ENCODE measurements at places on chromosomes 11 and 22.

- no peak overlapping the region for H3K4me3 ChIP-seq
- no peaks in the 10 kb centered on the region for H3K36me3 ChIP-seq
- no peak overlapping the region for H3K27ac ChIP-seq
- H3K27me3 ChIP-seq: peaks cover 3% of the 10 kb centered on the region
- no peak for DNase-seq
- no peaks in the 10 kb centered on the region for H3K4me1 ChIP-seq
Measured at GRCh38 chr11:33545931-33546330, 154.7 kb downstream of the C11orf91 start.

GRCh38 chr11:68036717-68037239, 2.0 kb upstream of the TCIRG1 start:
- peak overlapping the region; percentile 20 for H3K27ac ChIP-seq
- no peak for DNase-seq
- H3K36me3 ChIP-seq: peaks cover 12% of the 10 kb centered on the region
- H3K27me3 ChIP-seq: no peaks in the 10 kb centered on the region
- H3K4me1 ChIP-seq: peaks cover 52% of the 10 kb centered on the region

DNA sequence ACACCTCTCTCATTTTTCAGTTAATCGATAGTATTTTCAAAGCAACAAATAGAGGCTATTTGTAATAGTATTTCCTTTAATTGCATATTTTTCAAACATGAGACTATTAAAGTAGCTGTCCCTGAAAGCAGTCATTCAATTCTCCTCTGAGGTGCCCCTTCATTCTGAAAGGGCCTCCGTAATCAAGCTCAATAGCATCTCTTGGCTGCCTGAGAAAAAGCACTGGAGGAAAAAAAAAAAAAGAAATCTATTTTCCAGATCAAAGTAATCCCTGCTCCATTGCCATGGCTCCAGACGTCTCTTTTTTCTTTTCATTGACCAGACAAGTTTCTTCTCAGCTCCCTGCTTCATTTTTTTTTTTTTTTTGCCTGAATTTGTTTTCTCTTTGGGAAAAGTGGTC, 154.5 kb upstream of the BLID start:
- H3K27me3 ChIP-seq: no peaks in the 10 kb centered on the region
- no peak overlapping the region for H3K4me3 ChIP-seq
- H3K4me1 ChIP-seq: no peaks in the 10 kb centered on the region
- H3K27ac ChIP-seq: no peak overlapping the region
- H3K36me3 ChIP-seq: no peaks in the 10 kb centered on the region

DNA sequence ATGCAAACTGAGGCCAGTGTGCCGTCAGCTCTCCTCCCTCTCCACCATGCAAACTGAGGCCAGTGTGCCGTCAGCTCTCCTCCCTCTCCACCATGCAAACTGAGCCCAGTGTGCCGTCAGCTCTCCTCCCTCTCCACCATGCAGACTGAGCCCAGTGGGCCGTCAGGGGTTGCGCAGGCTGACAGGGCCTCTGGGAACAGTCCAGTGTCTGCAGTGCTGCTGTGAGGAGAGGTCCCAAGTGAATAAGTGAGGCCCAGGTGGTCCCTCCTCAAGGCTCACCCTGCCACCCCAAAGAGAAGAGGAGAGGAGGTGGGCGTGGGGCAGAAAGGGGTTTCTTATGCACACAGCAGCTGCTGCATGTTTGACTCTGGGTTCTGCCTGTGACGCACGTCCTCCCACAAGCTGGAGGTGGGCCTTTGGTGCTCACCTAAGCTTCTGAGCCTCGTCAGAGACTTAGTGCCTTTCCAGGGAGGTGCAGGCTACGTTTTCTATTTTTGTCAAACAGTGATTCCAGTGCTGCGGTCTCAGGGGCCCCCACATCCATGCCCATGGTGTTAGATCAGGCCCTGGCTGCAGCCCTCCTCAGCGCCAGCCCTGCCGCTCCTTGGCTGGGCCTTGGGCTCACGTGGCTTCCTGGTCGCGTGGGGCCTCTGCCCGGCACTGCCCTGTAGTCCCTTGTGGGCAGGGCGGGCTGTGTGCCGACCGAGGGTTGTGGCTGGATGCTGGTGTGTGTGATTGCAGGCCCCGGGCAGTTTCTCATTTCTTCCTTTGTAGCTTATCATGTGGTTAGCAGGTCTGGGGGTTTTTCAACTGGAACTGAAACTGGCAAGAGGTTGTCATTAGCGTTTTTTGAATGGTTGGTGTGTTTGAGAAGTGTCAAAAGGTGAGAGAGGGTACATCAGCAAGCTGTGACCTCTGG, 7.1 kb downstream of the TPCN2 start:
- no peak overlapping the region for H3K27ac ChIP-seq
- H3K4me1 ChIP-seq: peaks cover 3% of the 10 kb centered on the region
- DNase-seq: no peak
- no peak overlapping the region for H3K4me3 ChIP-seq

DNA sequence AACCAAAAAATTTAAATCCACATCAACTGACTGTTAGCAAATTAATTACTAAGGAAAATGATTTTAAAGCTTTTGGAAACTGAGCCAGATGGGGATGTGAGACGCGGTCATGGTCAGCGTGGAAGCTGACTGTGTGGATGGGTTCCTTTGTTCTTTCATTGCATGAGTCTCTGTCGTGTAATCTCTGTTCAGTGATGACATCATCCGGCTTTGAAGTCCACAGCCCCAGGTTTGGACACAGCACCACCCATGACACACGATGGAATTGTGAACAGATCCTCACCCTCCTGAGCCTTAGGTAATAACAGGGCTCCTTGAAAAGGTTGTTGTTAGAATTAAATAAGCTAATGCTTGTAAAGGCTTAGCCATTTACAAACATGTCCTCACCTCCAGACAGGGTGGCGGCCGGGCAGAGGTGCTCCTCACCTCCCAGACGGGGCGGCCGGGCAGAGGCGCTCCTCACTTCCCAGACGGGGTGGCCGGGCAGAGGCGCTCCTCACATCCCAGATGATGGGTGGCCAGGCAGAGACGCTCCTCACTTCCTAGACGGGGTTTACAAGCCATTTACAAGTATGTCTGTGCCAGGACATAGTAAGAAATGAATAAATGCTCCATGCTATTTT, 677.3 kb downstream of the TBC1D22A start:
- H3K4me3 ChIP-seq: no peak overlapping the region
- H3K36me3 ChIP-seq: no peaks in the 10 kb centered on the region
- H3K4me1 ChIP-seq: no peaks in the 10 kb centered on the region
- DNase-seq: no peak
- H3K27me3 ChIP-seq: no peaks in the 10 kb centered on the region

DNA sequence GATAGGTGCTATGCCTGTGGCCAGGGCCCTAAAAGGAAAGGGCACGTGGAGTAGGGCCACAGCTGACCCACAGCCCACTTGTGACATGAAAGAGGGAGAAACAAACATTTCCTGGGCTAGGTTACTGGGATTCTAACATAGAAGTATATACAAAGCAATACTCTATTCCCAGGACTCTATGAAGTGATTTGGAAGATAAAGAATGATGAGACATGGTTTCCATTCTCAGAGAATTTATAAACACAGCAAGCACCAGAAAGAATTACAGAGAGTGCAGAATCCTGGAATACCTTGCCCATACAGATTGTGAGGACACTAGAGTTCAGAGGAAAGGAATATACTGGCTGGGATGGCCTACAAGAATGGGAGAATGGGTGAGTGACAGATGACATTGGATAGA, 86.4 kb downstream of the KIRREL3 start:
- no peak overlapping the region for H3K27ac ChIP-seq
- H3K4me3 ChIP-seq: no peak overlapping the region
- H3K4me1 ChIP-seq: no peaks in the 10 kb centered on the region
- no peak for DNase-seq
- H3K27me3 ChIP-seq: no peaks in the 10 kb centered on the region

DNA sequence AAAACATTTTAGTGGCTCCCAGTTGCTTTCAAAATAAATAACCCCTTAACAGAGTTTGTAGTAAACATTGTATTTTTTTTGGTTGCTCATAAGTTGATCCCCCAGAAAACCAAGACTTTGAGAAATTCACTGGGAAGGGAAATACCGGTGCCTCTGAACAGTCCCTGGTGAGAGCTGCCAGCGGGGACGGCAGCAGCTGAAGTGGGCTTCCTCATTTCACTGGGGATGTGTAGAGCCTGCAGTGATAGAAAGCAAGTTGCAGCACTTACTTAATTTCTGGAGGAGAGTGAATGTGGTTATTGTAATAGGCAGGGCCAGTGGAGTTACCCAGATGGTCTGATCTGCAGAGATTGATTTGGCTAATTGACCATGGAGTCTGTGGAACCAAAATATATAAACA, 18.6 kb upstream of the MCHR1 start:
- H3K36me3 ChIP-seq: no peaks in the 10 kb centered on the region
- no peak overlapping the region for H3K27ac ChIP-seq
- no peak overlapping the region for H3K4me3 ChIP-seq
- no peaks in the 10 kb centered on the region for H3K27me3 ChIP-seq

DNA sequence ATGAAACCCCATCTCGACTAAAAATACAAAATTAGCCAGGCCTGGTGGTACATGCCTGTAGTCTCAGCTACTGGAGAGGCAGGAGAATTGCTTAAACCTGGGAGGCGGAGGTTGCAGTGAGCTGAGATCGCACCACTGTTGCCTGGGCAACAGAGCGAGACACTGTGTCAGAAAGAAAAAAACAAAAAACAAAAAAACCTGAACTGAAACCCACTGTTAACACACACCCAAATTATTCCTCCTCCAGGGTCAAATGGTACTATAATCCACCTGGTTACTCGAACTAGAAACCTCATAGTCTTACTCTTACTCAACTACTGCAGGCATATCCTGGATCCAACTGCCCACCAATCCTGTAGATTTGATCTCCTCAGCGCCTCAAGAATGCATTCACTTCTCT, 35.5 kb downstream of the USP28 start:
- H3K27ac ChIP-seq: no peak overlapping the region
- H3K4me1 ChIP-seq: no peaks in the 10 kb centered on the region
- no peak for DNase-seq
- H3K27me3 ChIP-seq: no peaks in the 10 kb centered on the region

- peak within 1 kb of the TSS; percentile 66 for H3K4me3 ChIP-seq
- H3K36me3 ChIP-seq: no peaks in the 10 kb centered on the region
- no peaks in the 10 kb centered on the region for H3K4me1 ChIP-seq
- H3K27me3 ChIP-seq: peaks cover 6% of the 10 kb centered on the region
Measured at GRCh38 chr11:17014321-17014832, at the start of gene PLEKHA7. PLEKHA7 (minus strand) TSS chr11:17014414; CDS start chr11:17014401, 13 bp downstream.

DNA sequence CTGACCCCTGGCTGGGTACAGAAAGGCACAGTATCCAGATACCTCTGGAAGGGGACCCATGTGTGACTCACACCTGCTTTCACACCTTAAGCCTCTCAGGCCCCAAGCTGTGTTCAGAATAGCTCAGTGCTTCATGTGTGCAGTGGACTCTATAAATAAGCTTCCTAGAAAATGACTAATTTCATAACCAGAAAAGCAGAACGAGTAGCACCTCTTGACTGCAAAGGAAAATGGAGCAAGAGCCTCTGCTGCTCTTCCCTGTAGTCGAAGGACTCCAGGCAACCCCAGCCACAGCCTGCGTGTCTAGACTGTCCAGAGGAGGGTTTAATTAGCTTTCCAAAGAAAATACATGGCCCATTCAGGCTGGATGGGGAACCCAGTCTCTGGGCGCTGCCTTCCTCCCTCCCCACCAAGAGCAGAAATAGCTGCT, 23.1 kb downstream of the PTPN5 start:
- no peaks in the 10 kb centered on the region for H3K27me3 ChIP-seq
- H3K27ac ChIP-seq: no peak overlapping the region
- H3K36me3 ChIP-seq: no peaks in the 10 kb centered on the region
- H3K4me1 ChIP-seq: no peaks in the 10 kb centered on the region
- DNase-seq: no peak

DNA sequence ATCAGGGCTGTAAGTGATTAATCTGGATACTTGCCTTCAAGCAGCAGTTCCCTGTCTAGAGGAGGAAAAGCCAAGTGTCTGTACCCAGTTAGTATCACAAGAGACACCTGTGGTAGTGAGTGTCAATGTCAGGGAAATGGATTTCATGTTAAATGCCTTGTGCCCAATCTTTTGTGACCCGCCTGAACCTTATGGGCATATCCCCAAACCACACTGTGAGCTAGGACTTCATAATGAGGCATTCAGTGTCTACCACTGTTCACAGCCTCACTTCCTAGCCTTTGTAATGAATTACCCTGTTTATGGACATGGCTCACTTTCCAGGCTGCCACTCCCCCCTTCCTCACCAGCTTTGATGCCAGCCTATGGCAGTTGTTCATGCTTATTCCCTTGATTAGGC, 125.1 kb downstream of the TRIM44 start:
- H3K27me3 ChIP-seq: no peaks in the 10 kb centered on the region
- no peak overlapping the region for H3K4me3 ChIP-seq
- H3K27ac ChIP-seq: no peak overlapping the region
- peaks cover 13% of the 10 kb centered on the region for H3K4me1 ChIP-seq
- H3K36me3 ChIP-seq: no peaks in the 10 kb centered on the region

DNA sequence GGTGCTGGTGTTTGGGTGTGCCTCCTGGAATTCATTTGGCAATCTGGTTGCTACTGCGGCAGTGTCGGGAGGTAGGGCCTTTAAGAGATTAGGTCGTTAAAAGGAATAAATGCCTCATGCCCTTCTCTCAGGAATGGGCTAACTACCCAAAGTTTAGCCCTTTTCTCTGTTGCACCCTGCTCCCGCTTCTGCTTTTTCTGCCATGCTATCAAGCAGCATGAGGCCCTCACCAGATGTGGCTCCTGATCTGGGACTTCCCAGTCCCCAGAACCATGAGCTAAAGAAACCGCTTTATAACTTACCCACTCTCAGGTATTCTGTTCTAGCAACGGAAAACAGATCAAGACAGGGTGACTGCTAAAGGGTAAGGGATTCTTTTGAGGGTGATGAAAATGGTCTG, 6.3 kb downstream of the EIF3D start:
- H3K27ac ChIP-seq: no peak overlapping the region
- H3K4me1 ChIP-seq: peaks cover under 1% of the 10 kb centered on the region
- H3K4me3 ChIP-seq: no peak overlapping the region
- DNase-seq: no peak
- H3K36me3 ChIP-seq: peaks cover 74% of the 10 kb centered on the region

DNA sequence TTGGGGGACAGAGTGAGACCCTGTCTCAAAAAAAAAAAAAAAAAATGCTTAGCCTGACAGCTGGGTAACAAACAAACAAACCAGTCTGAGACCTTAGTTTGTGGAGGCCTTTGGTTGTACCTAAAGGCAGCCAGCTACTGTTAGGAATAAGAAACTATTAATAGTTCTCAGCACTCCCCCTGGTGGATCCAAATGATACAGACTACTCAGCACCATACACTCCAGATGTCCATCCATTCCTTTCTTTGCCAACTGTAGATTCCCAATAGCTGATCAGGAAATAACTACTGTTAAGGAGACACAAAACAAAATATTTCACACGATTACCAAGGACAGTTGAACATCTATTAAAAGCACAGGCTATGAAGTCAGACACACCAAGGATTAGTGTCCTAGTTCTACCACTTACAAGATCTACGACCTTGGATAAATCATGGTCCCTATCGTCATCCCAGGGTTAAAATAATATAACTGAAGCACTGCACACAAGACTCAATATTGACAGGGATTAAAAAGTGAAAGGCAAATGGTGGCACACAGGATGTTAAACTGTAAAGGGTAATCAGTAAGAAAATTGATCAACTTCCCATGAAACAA, 17.2 kb downstream of the CLDN25 start:
- H3K36me3 ChIP-seq: peaks cover 8% of the 10 kb centered on the region
- H3K4me3 ChIP-seq: no peak overlapping the region
- no peaks in the 10 kb centered on the region for H3K27me3 ChIP-seq
- DNase-seq: no peak
- no peaks in the 10 kb centered on the region for H3K4me1 ChIP-seq

- H3K27ac ChIP-seq: no peak overlapping the region
- no peak for DNase-seq
- H3K36me3 ChIP-seq: no peaks in the 10 kb centered on the region
- H3K27me3 ChIP-seq: peaks cover 19% of the 10 kb centered on the region
- peaks cover 9% of the 10 kb centered on the region for H3K4me1 ChIP-seq
Measured at GRCh38 chr22:27802346-27803073, 954 bp upstream of the MN1 start.
